ENCODE measurements at places on chromosomes 2 and 18. TPM values are rescaled to one million over a fixed set of nuclear protein-coding genes. Genes with fewer than 3 reads are reported as not detected.

SLC38A11 gene
- polyA plus RNA-seq = 2.8 TPM

MYCN gene
- 22.4 TPM for polyA plus RNA-seq

TM4SF20 gene
- not detected for polyA plus RNA-seq

ITGB6 gene
- 7.6 TPM for polyA plus RNA-seq

- DNase-seq = no peak
Measured at GRCh38 chr18:13494871-13495445, 231.4 kb downstream of the FAM210A start.

DNA sequence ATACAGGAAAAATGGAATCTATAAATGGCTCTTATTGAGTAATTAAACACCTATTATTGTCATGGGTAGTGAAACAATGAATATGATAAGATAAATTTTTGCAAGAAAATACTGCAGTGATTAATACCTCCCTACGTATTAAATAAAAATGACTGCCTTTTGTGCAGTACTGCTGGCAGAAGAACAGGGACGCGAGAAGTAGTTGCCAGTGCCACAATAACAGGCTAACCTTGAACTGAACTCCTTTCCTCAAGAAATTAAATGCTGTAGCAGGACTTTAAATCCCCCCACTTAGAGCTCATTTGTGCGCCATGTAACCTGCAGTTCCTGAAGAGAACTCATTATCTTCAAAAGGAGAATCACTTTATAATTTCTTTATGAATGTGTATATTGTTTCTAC, 24.6 kb downstream of the FIGN start:
- DNase-seq = no peak

DNA sequence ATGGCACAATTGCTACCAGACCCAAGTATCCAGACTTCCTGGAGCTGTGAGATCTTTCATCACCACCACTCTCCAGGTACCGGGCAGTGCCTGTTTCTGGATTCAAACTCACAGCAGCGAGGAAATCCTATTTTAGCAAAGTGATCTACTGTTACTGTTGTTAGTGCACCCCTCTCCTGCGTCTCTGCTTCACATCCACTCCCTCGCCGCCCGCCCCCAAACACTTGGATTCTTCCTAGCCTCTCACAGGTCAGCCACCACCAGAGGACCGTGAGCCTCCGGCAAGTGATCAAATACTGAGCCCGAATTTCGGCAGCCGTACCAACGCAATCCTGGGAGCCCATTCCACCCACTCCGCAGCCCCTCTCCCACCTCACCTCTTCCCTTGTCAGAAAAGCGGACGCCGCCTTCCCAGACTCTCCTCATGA, 519 bp downstream of the METTL4 start:
- DNase-seq = no peak

DNA sequence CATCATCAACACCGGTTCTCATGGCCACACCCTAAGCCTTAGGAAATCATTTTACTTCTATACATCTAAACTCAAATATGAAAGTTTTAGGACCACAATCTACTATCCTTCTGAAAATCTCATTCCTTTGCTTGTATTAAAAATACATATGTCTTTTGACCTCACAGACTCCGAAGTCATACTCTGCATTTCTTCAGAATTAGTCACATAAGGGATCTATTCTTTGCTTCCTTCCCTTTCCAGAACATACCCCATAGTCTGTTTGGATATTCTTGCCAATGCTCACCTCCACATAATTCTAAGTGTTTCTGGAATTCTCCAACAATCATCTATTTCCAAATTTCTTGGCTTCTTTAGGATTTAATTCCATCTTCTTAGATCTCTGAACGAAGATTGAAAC, 14.2 kb upstream of the DSG1 start:
- DNase-seq = no peak

DNA sequence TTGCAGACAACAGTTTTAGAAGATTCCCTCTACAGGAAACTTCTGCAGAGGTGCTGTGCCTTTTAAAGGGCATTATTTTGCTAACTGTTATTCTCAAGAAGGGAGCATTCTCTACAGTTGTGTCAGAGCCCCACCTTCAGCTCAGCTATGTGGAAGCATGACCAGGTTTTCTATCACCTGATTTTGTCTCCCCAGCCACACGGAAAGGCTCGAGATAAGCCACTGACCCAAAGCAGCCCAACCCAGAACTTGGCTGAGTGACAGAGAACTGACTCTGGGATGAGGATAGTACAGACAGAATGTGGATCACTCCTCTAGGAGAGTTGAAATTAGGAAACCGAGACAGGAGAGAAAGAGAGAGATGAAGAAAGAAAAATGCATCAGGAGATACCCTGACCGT, 10.7 kb downstream of the COL4A4 start:
- no peak for DNase-seq

- DNase-seq = no peak
Measured at GRCh38 chr2:241126771-241127202, 22.5 kb downstream of the PASK start.

DNA sequence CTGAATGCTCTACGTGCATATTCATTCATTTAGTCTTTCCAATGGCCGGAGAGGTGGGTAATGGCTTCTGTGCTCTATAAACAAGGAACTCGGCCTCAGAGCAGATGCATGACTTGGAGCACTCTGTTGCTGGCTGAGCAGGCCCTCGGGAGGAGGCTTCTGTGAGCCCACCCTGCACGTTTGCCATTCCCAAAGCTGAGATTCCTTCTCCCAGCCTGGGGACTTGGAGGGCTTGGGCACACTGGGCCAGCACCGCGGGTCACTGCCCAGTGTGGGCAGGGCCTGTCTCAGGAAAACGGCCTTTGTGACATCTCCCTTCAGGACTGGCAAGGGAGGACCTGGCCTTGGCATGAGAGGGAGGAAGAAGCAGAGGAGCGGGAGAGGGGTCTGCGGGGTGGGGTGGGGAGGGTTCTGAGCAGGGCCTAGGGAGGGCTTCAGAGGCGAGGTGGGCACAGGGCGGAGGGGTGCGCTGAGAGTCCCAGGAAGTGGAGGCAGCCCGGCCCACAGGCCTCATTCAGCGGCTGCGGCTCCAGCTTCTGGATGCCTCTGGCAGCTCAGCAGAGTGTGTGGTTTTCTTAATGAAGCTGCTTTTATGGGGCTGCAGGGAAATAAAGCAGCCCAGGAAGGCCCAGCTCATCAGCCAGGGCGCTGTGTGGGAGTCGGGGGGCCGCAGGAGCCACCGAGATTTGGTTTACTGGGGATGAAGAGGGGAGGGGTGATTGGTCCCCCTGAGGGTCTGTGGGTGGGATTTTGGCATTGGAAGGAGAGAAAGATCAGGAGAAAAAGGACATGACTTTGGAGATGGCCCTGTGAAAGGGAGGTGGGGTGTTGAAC, 51.7 kb upstream of the OTOF start:
- no peak for DNase-seq

DNA sequence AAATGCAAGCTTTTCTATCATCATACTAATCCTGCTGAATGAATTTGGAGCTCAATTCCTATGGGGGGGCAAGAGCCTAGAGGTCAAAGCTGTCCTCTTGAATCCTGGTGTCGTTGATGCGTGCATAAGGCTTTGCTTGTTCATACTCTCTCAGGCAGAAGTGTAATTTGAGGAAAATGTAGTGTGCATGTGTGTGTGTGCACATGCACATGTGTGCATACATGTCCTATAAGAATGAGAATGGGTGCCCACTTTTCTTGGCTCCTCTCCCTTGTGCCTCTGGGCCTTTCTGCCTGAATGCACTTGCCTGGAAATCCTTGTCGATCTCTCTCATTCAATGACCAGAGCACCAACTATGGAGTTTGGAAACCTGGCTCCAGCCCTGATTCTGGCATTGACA, 28.5 kb upstream of the C18orf32 start:
- DNase-seq = no peak

GRCh38 chr2:133497270-133497893, 70.9 kb downstream of the NCKAP5 start:
- DNase-seq = peak; percentile 56

- DNase-seq = no peak
Measured at GRCh38 chr18:61833387-61833786, 59.4 kb downstream of the RNF152 start.

All from right lung (tissue), 10 donors.